Stimulated activated CD4-positive, alpha-beta T cell treated with anti-CD3 and anti-CD28 coated beads, Interleukin-1b, Interleukin-23, amount 100 ng/mL, for 1 hour (primary cell): ENCODE measurements at places on chromosomes 6 and 20.

DNA sequence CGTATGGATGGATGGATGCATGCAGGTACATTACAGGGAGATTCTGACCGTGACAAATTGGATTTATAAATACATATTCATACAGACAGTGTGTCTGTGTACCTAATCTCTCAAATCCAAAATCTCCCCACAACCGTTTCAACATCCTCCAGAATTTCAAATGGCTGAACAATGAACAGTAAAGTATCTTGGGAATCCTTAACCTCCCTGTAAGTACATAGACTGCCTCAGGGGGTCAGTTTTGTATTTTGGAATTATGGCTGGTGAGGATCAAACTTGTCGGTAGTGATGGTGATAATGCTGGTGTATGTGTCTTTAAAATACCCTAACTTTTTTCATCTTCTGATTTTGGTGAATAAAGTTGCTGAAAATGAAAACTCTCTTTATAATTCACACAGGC lies 246.2 kb downstream of the FOXC1 start:
- no peak for DNase-seq

GRCh38 chr6:169271158-169271876 lies 17.7 kb upstream of the THBS2 start:
- DNase-seq, result no peak

GRCh38 chr6:42406306-42407280 lies 45.1 kb downstream of the TRERF1 start:
- no peak for DNase-seq

- no peak for DNase-seq
Measured at GRCh38 chr6:106849676-106850332, 124.7 kb downstream of the CD24 start.

DNA sequence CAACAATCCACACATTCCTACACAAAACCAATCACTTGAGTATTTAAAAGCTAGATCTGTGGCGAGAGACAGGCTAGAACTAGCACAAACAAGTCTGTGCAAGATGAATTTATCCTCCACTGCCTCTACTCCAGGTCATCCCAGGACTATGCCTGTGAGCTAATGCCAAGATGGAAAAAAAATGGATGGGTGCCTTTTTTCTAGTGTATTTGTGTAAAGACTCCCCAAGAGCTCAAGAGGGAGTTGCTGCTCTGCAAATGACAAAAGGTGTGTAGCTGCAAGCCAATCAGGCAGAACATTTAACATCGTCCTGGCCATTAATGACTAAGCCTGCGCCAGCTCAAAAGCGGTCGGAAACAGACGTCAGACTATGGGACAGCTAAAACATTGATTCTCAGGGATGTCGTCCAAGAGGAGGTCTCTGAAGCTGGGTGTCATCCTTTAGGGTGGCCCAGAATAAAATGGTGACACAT lies 21.9 kb downstream of the ATXN1 start:
- DNase-seq, result no peak

DNA sequence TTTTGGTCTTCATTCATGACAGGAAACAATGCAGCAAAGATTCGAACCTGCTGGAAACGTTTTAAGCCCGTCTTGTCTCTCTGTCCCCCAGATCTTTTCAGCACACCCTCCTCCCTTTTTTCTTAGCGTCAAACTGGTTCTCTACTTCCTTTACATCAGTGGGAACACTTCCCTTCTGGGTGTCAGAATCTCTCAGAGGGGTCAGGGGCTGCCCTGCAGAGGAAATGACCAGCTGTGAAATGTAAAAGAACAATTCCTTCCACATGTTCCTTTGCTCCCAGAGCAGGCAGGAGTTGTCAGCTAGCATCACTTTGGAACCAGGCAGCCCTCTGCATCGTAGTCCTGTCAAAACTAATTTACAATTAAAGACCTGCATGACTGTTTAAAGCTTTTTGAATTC lies 619.0 kb downstream of the TFAP2A start:
- no peak for DNase-seq

DNA sequence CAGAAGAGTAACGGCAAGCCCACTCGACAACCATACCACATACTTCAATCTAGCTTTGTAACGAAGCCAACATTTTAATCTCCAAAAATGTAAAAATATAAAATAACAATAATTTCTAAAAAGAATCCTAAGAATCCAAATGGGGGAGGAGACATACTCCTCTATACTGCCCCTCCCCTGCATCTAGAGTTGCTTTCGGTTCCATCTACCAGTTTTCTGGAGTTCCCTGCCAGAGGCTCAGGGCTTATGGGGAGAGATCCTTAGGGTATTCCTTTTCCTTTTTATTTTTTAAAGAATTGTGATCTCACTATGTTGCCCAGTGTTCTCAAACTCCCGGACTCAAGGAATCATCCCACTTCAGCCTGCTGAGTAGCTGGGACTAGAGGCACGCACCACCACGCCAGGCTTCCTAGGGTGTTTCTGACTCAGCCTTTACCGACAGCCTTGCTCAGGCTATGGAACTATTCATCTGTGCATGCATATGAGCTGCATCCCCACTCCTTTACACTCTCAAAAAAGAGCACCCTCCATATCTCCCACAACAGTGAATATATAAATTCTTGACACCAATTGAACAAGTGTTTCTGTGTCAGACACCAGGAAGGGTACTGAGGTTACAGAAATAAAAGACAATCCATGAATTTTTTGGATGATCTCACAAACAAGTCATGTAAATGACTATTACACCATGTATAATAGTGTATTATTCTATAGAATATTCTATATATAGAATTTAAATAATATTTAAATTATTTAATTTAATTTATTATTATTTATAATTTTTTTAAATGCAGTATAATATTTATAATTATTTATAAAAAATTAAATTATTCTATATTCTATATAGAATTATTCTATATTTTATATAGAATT lies 40.7 kb upstream of the UBR2 start:
- DNase-seq, result no peak

DNA sequence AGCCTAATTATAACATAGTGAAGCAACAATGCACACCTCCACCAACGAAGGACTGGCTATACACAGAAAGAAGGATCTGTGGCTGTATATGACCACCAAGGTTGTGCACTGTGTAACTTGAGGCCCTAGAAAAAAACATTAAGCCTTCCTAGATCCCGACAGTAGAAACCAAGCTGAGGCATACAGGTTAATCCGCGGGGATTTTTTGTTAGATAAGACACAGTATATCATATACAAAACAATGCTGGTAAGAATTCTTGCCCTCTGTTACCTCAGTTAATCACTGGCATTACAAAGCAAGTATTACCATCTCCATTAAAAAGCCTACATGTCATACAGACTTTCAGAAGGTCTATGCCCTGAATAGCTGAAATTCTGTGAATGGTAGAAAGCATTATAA lies 228.8 kb downstream of the TBC1D32 start:
- DNase-seq, result no peak

DNA sequence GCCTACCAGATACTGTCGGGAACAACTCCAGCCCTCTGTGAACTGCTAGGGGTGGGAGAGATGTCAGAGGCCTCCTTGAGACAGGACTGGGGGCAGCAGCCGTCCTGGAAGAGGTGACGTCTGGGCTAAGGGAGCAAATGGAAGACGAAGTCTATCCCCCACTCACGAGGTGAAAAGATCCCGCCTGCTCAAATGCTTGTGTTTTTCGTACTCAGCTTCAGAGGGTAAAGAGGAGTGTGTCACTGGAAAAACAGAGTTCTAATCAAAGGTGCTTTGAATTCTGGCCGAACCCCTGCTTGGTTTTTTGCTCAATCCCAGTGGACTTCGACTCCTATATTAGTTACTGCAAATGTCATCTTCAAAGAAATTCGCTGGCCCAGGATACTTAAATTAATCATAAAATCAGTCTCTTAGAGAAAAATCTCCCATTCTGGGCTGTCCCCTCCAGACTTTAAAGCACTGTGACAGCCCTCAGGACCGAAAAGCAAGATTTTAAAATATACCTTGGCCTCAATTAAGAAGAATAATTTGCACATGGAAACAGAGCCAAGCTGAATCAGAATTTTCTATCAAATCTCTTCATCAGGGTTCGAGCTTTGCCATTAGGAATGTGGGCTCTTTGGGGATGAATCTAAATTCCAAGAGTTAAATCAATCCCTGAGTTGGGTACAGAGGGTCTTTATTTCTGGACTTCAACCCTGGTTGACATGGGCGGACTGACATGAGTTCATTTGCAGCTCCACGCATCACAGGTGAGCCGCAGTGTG lies 61.8 kb upstream of the AFDN start:
- no peak for DNase-seq

DNA sequence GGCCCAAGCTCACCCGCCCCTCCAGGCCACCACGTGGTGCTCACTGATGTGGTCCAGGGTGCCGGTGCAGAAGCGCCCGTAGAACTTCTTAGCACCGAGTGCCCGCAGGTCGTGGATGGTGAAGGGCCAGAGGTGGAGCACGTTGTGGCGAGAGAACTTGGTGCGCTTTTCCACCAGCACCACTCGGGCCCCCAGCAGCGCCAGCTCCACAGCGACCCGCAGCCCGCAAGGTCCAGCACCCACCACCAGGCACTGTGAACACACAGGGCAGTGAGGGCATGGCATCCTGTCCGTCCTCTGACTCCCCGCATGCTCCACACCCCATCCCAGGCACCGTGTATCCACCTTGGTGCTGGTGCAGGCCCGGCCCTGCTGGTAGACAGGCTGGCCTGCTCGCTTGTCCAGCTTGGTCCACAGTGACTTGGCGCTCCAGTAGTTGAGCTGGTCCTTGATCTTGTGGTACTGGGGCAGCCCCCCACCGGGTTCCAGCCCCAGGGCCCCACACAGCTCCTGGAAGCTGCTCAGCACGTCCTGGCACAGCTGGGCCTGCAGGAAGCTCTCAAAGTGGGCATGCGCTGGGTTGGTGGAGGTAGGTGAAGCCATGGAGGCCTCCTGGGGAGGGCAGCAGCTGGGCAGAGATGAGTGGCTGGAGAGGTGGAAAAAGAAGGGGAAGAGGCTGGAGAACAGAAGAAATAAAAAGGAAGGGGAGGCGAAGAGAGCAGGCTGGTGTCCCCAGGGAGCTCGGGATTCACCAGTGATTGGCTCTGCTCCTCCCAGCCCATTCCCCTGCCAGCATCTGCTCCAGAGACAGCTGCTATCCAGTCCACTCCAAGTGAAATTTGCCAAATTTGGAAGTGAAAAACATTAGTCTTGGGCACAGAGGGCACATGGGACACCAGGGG lies 1.7 kb downstream of the MICAL1 start:
- DNase-seq, result no peak

- no peak for DNase-seq
Measured at GRCh38 chr20:51193066-51193772, 170.3 kb upstream of the KCNG1 start.
